ENCODE measurements at places on chromosomes 6 and 20.

DNA sequence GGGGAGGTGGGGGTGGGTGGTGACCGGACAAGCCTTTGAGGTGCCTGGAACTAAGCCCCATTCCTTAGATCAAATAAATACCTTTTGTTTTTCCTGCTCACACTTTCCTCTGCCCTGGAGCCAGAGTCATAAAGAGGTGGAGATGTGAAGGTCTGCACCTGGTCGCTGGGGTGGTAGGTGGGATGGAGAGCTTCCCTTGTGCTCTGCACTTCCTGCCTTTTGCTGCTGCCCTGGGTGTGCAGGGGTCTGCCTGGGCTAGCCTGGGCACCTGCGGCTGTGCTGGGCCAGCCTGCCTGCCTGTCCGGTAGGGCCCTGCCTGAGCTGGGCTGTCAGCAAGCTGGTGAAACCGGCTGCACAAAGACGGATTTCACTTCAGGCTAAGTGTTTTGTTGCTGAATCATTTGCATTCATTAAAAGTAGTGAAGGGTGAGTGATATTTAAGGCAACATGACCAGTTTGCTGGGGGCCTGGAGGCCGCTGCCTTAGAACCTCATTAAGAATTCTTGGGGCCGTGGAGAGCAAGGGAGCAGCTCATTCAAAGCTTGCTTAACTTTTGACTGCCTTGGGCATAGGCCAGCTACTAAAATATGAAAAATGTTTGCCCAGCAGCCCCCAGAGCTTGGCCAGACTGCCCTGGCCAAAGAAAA is 20.5 kb downstream of the PTK7 start:
- DNase-seq = no peak

GRCh38 chr6:152636609-152637295 is 410 bp downstream of the SYNE1 start:
- DNase-seq = peak; percentile 72

DNA sequence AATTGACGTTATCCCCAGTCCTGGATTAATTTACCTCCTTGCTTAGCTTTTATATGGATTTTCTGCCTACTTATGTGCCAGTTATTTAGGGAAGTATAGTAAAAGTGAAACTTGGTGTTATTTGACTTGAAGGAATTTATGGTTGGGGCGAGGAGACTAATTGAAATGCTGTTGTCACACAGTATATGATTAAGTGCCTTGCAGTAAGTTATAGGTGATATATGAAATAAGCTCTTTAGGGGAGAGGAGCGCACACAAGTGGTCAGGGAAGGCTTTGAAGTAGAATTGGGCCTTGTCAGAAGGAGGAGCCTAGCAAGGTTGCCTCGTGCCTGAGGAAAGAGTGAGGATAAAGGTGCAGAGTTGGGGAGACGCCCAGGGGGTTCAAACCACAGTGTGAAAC is 20.5 kb downstream of the NCOA7 start:
- DNase-seq = no peak

DNA sequence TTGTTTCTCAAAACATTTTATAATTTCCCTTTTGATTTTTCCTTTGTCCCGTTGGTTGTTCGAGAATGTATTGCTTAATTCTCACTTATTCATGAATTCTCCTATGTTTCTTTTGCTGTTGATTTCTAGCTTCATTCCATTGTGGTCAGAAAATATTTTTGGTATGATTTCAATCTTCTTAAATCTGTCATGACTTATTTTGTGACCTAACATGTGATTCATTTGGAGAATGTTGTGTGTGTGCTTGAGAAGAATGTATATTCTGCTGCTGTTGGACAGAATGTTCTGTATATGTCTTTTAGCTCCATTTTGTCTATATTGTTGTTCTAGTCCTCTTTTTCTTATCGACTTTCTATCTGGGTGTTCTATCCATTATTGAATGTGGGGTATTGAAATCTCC is 286.2 kb upstream of the RNF217 start:
- no peak for DNase-seq

DNA sequence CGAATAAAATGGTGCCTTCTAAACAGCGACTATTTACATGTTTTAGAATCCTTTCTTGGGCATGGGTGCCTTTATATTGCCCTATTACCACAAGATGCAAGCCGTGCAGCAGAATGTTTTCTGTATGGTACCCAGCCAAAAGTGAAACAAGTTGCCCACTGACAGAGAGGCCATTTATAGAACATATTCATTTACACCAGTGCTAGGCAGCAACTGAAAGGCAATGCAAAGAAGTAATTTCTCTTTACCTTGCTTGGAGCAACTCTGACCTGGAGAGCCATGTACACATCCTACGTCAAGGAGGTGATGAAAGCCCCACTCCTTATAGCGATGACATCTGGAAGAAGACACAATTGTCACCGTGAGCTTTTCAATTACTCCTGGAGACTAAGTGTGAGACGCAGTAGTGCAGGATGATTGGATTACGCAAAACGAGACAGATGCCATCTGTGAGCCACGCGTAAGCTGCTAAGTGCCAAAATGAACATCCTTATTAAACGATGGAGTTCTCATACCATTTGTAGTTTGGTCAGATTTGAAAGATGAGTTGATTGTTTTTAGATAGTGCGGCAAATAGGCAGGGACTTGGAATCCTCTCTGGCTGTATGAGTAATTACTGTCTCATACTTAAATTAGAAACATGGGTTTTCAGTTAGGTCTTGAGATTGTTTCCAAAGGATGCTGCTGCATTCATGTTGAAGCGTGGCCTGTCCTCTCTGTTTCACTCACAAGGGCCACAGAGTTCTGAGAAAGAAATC is at the start of gene TMEM244:
TMEM244 (minus strand) TSS at position 408 of the 758 bp plus-strand sequence; CDS start at position 281, 127 bp downstream.
- DNase-seq = no peak

DNA sequence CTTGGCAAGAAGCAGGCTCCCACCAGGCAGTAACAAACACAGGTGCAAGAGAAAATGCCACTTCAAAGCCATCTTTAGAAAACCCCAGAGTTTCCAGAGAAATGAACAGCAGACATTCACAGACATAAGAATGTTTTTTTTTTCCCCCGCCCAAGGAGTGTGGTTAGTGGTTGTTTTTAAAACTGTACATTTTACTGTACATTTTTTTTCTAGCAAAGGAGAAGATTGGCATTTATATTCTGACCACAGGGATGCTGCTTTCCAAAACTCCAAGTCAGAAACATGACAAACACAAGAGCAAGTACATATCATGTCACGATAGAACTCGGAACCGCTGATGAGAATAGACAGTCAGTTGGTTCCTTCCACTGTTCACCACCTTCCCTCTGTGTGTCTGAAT is 197.9 kb downstream of the LRFN2 start:
- DNase-seq = no peak

DNA sequence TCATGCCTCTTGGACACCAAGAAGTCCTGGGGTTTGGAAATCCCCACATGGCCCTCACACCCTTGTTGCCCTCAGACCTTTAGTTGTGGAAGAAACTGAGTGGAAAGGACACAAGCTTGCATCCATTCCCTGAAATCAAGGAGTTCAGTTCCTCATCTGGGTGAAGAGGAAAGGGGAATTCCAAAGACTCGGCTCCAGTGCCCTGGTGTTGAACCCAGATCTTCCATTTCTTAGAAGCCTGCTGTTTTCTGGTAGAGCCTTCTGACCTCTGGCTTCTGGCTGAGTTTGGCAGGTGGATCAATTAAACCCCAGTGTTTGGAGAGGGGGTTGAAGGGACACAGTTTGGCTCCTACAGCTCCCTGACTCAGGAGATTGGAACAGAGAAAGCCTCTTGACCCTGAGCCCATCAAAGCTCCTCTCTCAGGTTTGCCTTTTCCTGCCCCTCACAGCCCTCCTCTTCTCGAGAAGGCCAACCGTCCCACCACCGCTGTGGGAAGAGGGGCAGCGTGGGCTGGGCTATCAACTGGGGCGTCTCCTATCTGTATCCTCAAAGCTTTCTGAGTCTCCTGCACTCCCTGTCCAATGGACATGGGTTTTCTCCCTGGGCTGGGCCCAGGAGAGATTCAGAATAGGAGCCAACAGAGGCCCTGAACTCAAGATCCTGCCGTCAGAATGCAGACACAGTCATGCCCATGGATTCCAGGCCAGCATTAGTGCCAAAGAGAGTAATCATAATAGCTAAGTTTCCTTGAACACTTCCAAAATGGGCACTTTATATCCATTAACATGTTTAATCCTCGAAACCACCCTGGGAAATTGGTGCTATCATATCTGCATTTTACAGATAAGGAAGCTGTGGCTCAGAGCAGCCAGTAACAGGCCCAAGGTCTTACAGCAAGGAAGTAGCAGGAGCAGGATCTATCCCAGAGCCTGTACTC is 146.2 kb downstream of the VEGFA start:
- DNase-seq = no peak

- DNase-seq = no peak
These were observed 17.1 kb downstream of the RIPOR3 start for GRCh38 chr20:50674138-50674825.

DNA sequence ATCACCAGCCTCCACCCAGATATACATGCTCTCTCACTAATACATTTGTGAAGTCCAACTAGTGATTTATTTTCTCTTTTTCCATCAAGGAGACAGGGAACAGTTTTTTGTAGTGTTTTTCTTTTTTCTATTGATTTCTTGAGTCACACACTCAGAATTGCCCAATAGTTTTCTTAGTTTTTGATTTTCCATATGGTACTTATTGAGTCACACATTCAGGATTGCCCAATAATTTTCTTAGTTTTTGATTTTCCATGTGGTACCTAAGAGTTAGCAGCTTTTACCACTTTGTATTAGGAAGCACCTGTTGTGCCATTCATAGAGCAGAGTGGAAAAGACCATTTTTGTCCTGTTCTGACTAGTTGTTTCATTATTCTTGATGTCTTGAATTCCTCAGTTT is 1268.8 kb downstream of the EPHA7 start:
- no peak for DNase-seq

Measured in H1 (cell line).